ENCODE measurements at places on chromosomes 5 and 9.

GRCh38 chr5:38207343-38207742 is 51.0 kb upstream of the EGFLAM start:
- DNase-seq = no peak

DNA sequence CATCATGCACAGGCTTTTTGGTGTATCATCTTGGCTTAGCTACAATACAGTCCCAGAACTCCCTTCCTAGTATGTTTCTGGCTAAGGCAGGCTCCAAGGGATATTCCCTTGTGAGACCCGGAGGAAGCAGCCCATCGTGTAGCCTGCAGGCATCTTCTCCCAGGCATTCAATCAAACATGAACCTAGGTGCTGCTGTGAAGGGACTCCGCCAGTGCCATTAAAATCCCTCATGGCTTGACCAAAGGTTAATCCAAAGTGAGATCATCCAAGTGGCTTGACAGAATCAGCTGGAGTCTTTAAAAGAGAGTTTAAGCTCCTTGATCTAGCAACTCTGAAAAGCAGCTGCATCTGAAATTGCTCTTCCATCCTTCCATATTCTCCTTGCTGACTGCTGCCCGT is 333.9 kb downstream of the DIRAS2 start:
- no peak for DNase-seq

GRCh38 chr5:124114911-124115310 is 602.9 kb downstream of the CSNK1G3 start:
- no peak for DNase-seq

- DNase-seq = no peak
Measured at GRCh38 chr5:9467199-9468059, 78.4 kb downstream of the SEMA5A start.

DNA sequence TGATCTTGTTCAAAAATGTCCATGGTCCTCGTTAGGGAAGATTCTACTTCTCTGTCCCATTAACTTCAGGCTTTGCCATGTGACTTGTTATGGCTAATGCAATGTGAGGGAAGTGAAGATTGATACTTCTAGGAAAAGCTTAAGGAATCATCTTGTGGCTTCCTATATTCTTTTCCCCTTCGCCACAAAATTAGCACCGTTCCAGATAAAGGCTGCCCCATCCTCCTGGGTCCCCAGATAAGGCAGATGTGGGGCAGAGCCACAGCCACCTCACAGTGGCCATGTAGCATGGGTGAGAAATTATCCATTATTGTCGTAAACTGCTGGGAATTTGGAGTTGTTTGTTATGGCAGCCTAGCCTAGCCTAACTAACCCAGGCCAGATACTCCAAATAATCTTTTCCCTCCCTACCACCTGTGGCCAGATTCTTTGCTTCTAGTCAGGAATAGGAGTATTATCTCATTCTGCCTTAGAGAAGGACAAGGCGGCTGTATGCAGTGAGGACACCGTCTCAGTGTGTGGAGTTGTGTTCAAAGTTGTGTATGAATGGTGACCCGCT is 31.9 kb upstream of the BOD1 start:
- DNase-seq = no peak

- no peak for DNase-seq
Measured at GRCh38 chr5:150589862-150590601, 50.4 kb upstream of the SYNPO start.
